SIG-M5 (cell line): ENCODE measurements at places on chromosomes 5 and 9.

GRCh38 chr9:96611302-96611701 lies 8.3 kb downstream of the CDC14B start:
- no peak for DNase-seq

GRCh38 chr9:112753725-112754124 lies 3.2 kb downstream of the SNX30 start:
- DNase-seq = no peak

DNA sequence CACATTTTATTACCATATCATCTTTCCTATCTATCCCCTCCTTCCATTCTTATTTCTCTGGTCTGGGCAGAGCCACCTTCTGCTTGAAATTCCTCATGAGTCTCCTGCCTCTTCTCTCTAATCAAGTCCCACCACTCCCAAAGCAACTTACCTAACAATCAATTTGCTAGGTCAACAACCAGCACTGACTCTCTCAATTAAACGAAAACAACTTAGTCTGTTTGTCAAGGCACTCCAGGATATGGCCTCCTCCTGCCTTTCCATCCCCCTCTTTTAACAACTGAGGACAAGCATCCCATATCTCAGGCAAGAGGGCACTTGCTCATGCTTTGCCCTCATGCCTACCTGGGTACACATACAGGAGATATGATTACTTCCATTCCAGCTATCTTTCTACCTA lies 47.4 kb downstream of the HCN1 start:
- DNase-seq = no peak

DNA sequence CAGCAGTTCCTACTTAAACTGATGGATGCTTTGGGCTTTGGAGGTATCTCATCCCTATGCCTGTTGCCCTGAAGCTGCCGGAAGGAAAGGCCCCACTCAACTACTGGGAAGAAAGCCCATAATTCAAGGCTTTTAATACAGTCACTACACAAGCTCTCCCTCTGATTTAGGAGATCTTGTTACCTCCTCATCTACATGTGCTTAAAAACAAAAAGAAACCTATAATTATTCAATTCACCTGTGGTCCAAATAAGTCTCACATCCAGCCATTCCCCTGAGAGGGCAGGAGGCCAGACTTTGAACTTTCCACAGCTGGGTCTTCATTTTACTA lies 715 bp upstream of the LEAP2 start:
- DNase-seq = no peak

- no peak for DNase-seq
Measured at GRCh38 chr5:159639590-159639989, 276.7 kb upstream of the ADRA1B start.

GRCh38 chr9:88447431-88447830 lies 59.2 kb downstream of the SPIN1 start:
- DNase-seq = no peak

DNA sequence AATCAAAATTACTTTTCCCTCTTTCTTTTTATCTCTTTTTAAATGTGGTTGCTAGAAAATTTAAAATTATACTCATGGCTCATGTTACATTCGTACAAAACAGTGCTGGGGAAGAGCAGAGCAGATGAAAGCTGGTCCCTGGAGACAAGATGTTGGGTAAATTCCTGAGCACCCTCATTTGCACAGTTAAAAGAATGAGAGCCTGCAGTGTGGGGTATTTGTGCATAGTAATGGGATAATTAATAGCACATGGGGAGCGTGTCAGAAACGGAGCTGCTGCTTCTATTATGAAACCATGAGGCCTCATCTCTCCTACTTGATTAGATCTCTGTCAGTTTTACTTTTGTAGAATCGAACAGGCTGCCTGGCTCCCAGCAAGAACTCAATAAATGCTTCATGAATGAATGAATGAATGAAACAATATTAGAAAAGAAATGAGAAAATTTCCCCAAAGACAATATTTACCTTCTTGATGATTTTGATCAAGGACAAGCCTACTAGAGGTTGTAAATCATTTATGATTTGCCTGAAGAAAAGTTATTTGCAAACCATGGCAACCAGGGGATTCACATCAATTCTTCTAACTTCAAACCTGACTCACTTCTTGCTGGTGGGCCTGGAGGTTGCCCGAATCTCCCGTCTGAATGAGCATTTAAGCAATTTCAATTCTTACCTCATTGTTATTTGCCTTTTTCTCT lies 177.2 kb upstream of the TUT7 start:
- DNase-seq = no peak

DNA sequence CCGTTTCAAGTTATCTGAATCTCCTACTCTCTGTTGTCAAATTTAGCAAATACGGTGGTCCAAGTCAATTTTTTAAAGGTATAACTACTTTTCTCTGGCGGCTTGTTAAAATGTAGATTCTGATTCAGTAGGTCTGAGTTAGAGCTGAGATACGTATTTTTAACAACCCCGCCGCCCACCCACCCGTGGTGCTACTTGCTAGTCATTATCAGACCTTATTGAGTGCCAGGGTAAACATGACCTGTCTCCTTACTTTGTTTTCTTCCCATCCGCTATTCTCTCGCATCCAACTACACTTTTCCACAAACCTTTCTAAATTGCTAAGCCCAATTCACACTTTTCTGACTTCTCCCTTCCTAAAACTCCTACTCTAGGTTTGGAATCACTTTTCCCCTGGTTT lies 694 bp upstream of the PLAA start:
- no peak for DNase-seq

DNA sequence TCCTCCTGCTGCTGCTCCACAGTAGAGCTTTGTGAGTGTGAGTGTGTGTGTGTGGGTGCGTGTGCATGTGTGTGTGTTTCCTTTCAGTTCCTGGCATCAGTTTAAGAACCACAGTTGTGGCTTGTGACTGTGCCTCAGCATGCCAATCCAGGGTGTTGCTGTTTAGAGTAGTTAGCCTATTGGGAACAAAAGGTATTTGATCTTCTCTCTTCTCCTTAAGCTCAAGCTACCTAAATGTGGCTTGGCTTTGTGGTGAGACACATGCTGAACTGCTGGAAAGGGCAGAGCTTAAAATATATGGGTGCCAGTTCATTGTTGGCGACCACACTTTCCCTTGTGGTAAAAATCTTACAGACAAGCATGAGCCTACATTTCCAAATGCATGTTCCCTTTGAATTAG lies 116.6 kb upstream of the BNC2 start:
- no peak for DNase-seq

- no peak for DNase-seq
Measured at GRCh38 chr5:14173377-14174229, 30.5 kb downstream of the TRIO start.

GRCh38 chr5:174307656-174308271 lies 262.3 kb downstream of the NSG2 start:
- no peak for DNase-seq

- no peak for DNase-seq
Measured at GRCh38 chr9:70949239-70949638, 172.2 kb downstream of the TRPM3 start.

DNA sequence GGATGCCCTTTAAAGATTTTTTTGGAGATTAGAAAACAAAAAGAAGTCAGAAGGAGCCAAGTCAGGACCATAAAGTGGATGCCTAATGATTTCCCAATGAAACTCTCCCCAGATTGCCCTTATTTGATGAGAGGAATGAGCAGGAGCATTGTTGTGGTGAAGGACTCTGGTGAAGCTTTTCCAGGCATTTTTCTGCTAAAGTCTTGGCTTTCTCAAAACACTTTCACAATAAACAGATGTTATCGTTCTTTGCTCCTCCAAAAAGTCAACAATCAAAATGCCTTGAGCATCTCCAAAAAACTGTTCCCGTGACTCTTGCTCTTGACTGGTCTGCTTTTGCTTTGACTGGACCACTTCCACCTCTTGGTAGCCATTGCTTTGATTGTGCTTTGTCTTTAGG lies 121.8 kb downstream of the CAAP1 start:
- no peak for DNase-seq

- DNase-seq = no peak
Measured at GRCh38 chr9:86064220-86064619, 35.1 kb downstream of the GOLM1 start.

DNA sequence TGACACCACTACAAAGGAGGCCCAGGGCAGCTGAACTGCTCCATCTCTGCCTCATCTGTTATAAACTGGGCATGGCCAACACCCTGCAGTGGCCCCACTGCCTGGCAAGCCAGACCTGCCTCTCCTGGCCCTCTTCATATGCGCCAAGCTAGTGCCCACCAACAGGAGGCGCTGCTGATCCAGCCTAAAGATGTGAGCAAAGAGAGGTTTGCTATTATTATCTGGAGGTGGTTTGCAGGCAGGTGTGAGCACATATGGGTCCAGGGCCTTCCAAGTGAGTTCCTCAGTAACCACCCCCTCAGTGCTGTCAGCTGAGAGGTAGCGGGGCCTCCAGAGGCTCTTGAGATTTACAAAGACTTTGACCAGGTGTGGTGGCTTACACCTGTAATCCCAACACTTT lies 232.2 kb downstream of the SYK start:
- DNase-seq = no peak

DNA sequence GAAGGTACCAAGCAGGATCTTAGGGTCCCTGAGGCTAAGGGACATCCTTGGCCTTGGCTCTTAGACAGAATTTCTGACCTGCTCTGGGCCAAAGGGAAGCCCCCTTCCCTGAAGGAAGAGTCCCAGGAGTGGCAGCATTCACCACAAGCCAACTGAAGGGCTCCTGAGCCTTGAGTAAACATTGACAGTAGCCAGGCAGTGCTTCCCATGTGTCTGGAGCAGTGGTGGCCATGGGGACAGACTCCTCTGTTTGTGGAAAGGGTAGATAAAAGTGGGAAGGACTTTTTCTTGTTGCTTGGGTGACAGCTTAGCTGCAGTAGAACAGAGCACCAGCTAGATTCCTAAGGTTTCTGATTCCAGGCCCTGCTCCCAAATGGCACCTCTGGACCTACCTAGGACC lies 61.4 kb upstream of the VLDLR start:
- no peak for DNase-seq

DNA sequence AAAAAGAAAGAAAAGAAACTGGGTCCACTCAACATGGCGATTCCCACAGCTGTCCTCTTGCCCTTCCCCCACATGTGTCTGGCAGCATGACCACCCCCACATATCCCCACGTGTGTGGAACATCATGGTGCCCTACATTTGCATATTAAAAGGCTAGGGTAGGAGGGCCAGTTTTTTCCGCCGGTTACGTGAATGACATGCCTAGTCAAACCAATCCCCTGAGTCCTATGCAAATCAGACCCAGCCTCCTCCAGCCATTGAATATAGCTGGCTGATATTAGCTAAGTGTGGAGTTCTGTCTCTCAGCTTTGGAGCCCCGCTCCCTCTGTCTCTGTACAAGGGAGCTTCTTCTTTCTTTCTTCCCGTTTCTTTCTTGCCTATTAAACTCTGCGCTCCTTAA lies 33.0 kb upstream of the CCDC112 start:
- no peak for DNase-seq

DNA sequence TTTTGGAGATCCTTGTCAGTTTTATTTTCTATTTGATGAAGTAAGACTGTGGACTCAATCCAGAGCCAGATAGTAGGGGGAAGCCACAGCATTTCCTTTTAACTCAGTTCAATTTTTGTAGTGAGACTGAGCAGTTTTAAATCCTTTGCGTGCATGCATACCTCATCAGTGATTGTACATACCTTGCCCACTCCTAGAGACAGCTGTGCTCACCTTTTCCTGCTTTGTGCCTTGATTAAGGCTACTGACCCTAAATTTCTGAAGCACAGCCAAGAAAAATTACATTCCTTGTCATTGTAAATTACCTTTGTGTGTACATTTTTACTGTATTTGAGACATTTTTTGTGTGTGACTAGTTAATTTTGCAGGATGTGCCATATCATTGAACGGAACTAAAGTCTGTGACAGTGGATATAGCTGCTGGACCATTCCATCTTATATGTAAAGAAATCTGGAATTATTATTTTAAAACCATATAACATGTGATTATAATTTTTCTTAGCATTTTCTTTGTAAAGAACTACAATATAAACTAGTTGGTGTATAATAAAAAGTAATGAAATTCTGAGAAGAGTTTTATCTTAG lies 17.8 kb downstream of the DIMT1 start:
- DNase-seq = no peak

DNA sequence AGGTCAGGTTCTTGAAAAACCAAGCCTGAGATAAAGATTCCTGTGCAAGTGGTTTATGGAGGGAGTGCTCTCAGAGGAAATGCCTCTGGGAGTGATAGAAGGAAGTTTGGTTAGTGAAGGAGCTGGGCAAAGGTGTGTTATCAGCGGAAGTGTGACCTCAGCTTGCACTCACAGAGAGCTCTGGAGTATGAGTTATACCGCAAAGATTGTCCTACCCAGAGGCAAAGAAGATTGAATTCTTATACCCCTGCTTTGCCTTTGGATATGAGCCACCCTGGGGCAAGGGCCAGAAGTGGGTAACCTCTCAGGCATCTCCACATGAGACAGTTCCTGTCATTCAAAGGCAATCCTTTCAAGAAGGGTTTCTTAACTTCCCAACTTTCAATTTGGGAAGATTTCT lies 145.6 kb downstream of the MUSK start:
- DNase-seq = no peak

GRCh38 chr9:122097679-122098315 lies 4.7 kb upstream of the TTLL11 start:
- no peak for DNase-seq

GRCh38 chr9:99307851-99308250 lies 85.8 kb downstream of the SEC61B start:
- DNase-seq = no peak

- no peak for DNase-seq
Measured at GRCh38 chr5:88391116-88391515, 122.5 kb upstream of the TMEM161B start.

DNA sequence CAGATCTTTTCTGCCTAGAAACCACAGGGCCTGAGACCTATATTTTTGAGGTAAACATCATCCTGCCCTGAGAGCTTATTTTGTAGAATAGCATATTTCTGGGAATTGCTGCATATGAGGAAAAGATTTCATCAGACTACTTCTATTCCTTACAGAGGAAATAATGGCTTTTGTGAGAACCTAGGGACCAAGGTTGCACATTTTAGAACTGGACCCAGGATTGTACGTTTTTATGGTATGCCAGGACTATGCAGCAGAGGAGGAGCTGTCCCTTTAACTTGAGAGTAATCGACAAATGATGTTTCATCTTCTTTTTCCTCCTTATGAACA lies 2.2 kb upstream of the ALDH1A1 start:
- no peak for DNase-seq

DNA sequence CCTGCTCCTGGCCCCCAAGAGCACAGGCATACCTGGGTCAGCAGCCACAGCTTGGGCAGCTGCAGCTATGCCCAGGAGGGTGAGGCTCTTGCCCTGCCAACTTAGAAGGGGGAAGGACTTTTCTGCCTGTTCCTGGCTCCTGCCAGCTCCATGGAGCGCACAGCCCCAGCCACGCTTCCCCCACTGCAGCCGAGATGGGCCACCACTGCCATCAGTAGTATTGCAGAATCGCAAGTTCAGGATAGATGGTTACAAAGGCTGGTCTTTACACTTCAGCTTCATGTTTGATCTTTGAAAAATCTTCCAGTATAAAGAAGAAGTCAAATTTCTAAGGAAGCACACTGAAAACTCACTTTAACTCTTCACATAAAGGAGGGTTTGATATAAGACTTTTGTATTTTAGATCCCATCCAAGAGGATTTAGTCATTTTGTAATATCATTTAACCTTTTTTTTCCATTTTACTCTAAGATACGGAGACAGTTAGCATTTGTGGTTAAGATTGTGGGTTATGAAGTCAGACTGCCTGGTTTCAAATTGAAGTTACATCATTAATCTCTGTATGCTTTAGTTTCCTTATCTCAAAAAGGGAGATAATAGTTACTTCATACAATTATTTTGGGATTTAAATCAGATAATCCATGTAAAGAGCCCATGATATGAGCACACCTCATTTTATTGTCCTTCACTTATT lies 81.8 kb downstream of the NLN start:
- peak; percentile 71 for DNase-seq
